ENCODE measurements at places on chromosomes 6 and 20. TPM values are rescaled to one million over a fixed set of nuclear protein-coding genes. Genes with fewer than 3 reads are reported as not detected.

Gene OTOR
- total RNA-seq: not detected

Gene ZC3H12D
- total RNA-seq: 72.2 TPM

- H3K4me3 ChIP-seq: no peak overlapping the region
- H3K27ac ChIP-seq: no peak overlapping the region
- no peaks in the 10 kb centered on the region for H3K36me3 ChIP-seq
- H3K27me3 ChIP-seq: peaks cover 3% of the 10 kb centered on the region
- no peaks in the 10 kb centered on the region for H3K4me1 ChIP-seq
These were observed 10.9 kb upstream of the BNIP5 start for GRCh38 chr6:36347621-36348020.

DNA sequence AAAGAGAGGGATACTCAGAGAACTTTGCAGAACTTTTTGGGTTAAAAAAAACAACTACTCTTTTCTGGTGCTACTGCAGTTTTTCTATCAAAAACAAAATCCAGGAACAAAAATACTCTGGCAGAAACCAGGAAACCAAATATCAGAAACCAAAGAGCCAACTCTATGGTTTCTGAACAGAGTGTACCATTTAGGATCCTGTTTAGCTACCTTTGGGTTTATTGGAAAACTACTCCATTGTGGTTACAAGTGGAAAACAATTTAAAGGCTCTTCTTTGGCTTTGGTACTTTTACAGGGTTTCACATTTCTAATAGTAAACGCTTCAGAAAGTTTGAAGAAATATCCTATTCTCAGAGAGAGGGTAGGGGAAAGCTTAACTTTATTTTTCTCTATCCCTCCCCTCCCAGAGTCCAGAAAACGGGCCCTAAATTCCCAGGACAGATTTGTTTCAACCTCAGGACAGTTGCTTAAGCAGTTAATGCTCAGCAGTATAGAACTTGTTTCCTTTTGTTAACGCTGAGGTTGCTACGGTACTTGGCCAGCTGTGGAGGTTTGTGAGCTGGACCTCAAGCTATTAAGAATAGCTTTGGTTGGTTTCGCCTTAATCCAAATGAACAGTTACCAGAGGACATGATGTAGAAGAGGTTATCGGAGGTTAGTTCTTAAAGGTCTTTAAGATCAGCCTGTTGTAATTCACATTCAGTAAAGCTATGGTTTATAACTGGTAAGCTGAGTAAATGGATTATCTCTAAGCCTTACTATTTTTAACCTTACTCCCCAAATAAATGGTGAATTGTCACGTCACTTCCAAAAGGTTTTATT, 47.9 kb downstream of the FOXO3 start:
- no peak overlapping the region for H3K4me3 ChIP-seq
- no peaks in the 10 kb centered on the region for H3K27me3 ChIP-seq
- H3K4me1 ChIP-seq: peaks cover 31% of the 10 kb centered on the region
- no peak overlapping the region for H3K27ac ChIP-seq
- H3K36me3 ChIP-seq: peaks cover 6% of the 10 kb centered on the region
- no peak for DNase-seq

DNA sequence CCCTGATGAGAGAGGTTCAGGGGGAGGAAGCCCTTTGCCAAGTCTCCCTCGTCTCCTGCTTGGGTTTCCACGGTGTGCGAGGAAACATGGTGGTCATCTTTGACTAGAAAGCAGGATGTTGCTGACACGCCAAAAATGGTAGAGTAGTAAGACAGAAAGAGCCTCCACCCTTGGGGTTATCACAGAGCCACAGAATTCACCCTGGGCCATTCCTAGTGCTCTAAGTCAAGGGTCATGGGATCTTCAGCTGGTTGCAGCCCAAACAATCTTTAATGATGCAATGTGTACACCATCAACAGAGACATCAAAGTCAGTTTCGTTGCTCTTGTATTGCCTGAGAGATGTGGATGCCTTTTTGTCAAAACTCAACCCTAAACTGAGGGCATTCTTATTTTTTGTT, 201.9 kb downstream of the LY86 start:
- no peaks in the 10 kb centered on the region for H3K36me3 ChIP-seq
- peaks cover 6% of the 10 kb centered on the region for H3K4me1 ChIP-seq
- no peaks in the 10 kb centered on the region for H3K27me3 ChIP-seq
- no peak for DNase-seq

DNA sequence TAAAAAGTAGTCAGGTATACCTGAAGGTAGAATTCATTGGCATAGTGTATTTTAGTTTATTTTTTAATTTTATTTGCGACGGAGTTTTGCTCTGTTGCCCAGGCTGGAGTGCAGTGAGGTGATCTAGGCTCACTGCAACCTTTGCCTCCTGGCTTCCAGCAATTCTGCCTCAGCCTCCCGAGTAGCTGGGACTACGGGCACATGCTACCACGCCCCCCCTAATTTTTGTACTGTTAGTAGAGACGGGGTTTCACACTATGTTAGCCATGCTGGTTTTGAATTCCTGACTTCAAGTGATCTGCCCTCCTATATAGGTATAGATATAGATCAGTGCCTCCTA, 102.8 kb upstream of the PRSS16 start:
- no peak overlapping the region for H3K27ac ChIP-seq
- H3K4me1 ChIP-seq: peaks cover 21% of the 10 kb centered on the region
- DNase-seq: peak; percentile 26

GRCh38 chr20:47951521-47951971, 166.3 kb upstream of the SULF2 start:
- no peaks in the 10 kb centered on the region for H3K4me1 ChIP-seq
- H3K36me3 ChIP-seq: no peaks in the 10 kb centered on the region
- no peak overlapping the region for H3K4me3 ChIP-seq
- no peak overlapping the region for H3K27ac ChIP-seq
- peaks cover 9% of the 10 kb centered on the region for H3K27me3 ChIP-seq

Data from activated CD4-positive, alpha-beta T cell treated with anti-CD3 and anti-CD28 coated beads for 36 hours (primary cell).